Stimulated activated CD4-positive, alpha-beta T cell treated with anti-CD3 and anti-CD28 coated beads, Interleukin-1b, Interleukin-23, amount 100 ng/mL, for 24 hours (primary cell): ENCODE measurements at places on chromosomes 12 and 14.
A peak's percentile ranks its signal among the peaks of the same experiment; 100 is the strongest.

DNA sequence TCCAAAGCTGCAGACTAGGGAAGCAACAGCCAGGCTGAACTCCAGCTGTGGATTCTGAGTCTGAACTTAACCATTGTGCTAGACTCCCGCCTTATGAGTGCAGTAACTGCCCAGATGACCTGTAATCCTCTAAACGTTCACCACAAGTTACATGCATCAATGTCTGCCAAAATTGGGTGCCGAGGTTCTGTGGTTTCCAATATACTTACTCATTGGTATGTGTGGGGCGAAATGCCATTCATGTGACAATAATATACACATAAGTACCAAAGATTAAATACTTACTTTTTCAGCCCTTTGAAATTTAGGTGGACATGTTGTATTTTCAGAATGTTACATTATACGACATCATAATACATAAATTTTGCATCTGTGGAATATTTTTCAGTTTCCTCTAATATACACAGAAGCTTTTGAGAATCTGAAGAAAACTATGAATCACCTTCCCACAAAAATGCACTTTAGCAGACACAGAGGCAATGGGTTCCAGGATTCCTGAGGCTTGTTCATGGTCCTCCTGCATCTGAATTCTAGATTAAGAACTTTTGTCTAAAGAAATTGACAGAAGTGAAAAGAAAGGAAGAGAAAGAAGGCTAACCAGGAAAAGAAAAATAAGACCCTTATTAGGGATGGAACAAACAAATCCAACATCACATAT is 31.7 kb downstream of the GRIP1 start:
- no peak for DNase-seq

GRCh38 chr14:65927931-65928356 is 515.4 kb downstream of the FUT8 start:
- peak; percentile 67 for DNase-seq

- DNase-seq: no peak
Observed at GRCh38 chr12:92302041-92302829, 156.6 kb upstream of the BTG1 start.

DNA sequence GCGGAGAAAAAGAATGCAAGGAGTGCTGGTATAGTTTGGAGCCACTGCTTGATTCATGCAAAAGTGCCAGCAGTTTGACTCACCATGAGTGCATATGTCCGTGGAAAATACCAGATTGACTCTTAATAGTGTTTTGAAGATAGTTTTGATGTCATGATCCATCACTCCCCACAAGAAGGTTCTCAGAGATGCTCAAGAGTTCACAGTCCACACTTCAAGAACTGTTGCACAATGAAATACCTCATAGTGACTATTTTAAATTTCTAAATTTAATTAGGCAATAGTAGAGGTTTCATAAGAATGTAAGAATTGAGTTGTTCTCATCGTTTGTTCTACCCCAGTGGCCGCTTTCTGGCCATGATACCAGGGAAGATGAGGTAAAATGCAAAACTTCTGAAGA is 286.6 kb upstream of the RGS6 start:
- no peak for DNase-seq

DNA sequence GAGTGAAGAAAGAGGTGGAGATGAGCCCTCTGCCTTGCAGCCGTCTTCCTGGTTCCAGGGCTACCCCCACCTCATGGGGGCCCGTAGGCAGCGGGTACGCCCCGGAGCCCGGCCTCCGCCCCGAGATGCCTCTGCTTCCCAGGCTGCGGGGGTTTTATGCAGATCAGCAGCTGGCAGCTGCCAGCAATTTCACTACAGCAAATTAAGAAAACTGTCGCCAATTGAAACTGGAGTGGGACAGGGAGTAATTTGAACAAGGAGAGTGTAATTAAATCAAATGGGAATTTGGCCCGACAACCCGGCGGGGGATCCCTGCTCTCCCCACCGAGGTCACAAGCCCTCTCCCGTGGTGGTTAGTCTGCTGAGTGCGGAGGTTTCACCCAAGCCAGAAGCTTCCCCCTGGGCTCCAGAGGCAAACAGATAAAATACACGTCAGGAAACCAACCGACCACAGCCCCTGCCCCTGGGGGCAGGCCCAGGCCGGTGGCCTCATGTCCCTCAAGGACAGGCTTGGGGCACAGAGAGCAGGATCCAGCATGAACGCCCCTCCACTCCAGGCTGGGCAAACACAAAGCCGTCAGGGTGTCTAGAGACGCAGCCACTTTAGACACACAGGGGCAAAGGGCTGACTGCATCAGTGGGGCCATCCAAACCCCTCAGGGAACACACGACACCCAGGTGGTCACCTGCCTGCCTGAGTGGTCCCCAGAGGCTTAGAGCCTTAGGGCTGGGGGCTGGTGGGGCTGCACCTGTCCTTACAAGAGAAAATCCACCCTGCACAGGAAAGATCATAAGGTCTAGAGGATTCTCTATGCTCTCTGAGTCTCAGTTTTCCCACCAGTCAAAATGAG is 53.8 kb downstream of the TESC start:
- no peak for DNase-seq

GRCh38 chr14:104291123-104292000 is 153.0 kb downstream of the KIF26A start:
- no peak for DNase-seq

- no peak for DNase-seq
Observed at GRCh38 chr12:70971001-70971794, 50.7 kb upstream of the PTPRR start.

DNA sequence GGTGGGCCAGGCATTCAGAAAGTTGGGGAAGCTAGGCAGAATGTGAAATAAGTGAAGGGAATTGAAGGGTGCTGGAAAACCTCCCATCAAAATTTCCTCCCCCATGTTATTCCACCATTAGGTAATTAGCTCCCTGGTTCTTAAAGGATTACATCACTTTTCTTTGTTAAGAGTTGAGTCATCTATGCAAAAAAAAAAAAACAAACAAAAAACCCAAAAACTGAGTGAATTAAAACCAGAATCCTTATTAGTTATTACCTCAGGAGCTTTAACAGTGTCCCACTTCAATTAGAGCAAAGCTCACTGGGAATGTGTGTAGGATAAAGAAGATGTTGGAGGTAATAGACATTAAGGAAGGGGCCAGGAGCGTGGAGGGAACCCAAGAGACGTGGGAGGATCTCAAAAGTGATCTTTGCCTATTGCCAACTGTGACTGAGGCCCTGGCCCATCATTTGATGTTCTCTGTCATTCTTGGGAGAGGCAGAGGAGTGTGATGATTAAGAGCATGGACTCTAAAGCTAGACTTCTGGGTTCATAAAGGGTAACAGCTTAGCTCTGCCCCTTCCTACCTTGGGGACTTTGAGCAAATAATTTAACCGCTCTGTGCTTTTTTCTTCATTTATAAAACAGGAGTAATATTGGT is 364.7 kb downstream of the APAF1 start:
- DNase-seq: no peak

DNA sequence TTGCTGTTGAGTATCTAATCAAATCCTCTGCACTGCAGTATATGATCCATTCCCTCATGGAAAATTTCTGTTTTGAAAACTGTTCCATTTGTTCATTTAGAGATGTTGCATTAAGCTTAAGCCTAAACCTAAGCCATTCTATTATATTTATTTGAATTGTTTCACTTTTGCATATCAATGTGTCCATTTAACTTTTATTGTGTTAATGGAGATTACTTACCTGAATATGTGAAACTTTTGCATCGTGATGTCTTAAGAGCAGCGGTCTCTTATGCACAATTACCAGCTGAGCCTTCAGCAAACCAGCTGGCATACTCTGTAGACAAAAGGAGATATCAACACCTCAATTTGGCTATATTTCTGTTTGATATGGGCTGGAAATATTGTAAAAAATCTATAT is 922.5 kb upstream of the FBXO33 start:
- no peak for DNase-seq

GRCh38 chr14:26888592-26888991 is 290.8 kb upstream of the NOVA1 start:
- no peak for DNase-seq

- DNase-seq: no peak
Observed at GRCh38 chr14:24231263-24232120, 675 bp downstream of the NEDD8 start.

DNA sequence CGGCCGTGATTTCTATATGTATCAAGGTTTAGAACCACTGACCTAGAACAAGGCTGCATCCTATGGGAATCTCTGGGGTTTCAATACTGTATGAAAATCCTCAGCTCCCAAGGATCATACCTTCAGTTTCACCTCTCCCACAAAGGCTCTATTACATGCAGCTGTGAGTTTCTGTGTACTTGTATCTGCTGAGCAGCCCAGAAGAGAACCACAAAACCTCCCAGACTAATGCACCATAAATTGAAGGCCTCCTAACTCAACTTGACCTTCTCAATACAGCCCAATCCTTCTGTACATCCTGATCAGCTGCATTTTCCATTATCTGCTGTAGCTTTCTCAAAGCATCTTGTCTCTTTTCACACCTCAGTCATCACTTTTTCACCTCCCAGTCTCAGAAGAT is 5.4 kb upstream of the KCNH5 start:
- no peak for DNase-seq

- no peak for DNase-seq
Observed at GRCh38 chr14:73237219-73237785, at the start of gene PAPLN. TSS of gene PAPLN (plus strand) at chr14:73237506. CDS start at chr14:73239779, 2,273 bp downstream.

- DNase-seq: no peak
Observed at GRCh38 chr12:41288142-41288811, 100.2 kb downstream of the PDZRN4 start.

- no peak for DNase-seq
Observed at GRCh38 chr14:96060186-96060933, 21.2 kb downstream of the C14orf132 start.

- DNase-seq: no peak
Observed at GRCh38 chr12:110230655-110231054, 50.4 kb upstream of the ATP2A2 start.

DNA sequence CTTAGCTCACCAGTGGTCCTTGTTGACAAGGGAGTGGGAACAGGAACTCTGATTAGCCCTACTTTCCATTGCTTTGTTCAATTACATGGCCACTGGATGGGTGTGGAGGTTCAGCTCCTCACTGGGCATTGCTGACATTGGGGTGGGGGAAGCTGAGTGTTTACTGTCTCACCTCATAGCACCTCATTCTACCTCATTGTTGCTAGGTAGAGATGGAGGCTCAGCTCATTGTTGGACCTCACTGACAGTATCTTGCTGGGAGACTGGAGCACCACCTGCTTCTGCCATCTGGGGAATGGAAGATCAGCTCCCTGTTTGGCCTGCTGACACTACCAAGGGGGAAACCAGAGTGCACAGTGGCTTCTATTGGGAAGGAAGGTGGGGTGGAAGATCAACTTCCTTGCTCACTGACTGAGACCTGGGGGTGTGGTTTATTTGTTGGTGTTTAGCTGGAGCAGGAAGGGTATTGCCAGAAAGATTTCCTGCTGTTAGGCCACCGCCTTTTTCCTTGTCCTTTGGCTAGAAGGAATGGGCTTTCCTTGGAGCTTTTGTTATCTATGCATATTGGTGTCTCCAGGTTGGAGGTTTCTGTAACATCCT is 1.3 kb upstream of the OR4E2 start:
- no peak for DNase-seq

GRCh38 chr14:103535891-103536565 is 7.0 kb downstream of the TRMT61A start:
- DNase-seq: no peak

GRCh38 chr12:13039328-13039956 is 4.7 kb upstream of the FAM234B start:
- DNase-seq: no peak

GRCh38 chr14:24883576-24883975 is 166.4 kb downstream of the STXBP6 start:
- DNase-seq: no peak

DNA sequence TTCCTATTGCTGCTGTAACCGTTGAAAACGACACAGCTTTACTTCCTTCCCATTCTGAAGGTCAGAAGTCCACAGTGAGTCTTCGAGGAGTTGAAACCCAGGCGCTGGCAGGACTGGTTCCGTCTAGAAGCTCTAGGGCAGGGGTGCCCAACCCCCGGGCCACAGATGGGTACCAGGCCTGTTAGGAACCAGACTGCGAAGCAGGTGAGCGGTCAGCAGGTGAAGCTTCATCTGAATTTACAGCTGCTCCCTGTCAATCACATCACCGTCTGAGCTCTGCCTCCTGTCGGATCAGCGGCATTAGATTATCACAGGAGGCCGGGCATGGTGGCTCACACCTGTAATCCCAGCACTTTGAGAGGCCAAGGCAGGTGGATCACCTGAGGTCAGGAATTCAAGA is 12.6 kb upstream of the SFSWAP start:
- DNase-seq: no peak

DNA sequence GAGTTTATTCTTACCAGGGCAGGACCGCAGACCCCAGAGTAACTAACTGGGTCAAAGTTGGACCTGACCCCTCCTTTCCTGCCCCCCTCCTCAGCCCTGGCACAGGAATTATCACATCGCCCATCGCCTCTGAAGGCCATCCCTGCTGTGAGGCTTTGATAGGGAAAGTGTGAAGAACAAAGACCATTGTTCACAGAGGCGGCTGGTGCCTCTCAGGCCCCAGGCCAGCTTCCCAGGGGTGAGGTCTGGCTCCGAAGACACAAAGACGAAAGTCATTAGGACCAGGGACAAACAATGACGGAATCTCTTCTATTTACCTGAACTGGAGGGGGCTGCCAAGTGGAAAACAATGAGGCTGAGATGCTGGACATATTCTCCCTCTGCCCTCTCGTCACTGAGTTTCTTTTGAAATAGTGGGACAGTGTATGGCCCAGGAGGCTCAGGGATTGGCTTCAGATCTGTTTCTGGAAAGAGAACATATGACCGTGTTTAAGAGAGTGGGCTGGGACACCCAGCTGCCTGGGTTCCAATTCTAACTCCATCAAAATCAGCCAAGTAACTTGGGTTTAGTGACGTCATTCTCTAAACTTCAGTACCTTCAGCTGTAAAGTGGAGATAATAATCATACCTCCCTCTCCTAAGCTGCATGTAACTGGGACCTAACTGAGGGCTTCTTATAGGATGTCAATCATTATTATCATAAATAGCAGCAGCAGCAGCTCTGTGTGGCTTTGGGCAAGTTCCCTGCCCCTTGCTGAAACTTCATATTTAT is 769.4 kb downstream of the MED13L start:
- DNase-seq: no peak

GRCh38 chr12:127416796-127417195 is 850.2 kb upstream of the TMEM132C start:
- no peak for DNase-seq

DNA sequence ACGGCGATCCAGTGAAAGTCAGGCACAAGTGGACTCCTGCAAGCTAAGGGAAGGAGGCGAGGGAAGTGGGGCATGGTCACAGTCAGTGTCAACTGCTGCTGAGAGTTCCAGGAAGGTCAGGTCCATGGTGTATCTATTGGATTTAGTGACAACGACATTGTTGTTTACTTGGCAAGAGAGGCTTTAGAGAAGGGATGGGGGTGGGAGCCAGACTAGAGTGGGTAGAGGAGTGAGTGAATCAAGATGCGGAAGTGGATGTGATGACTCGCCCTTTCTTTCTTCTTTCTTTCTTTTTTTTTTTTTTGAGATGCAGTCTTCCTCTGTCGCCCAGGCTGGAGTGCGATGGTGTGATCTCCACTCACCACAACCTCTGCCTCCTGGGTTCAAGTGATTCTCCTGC is 12.5 kb downstream of the P2RX7 start:
- peak; percentile 21 for DNase-seq

DNA sequence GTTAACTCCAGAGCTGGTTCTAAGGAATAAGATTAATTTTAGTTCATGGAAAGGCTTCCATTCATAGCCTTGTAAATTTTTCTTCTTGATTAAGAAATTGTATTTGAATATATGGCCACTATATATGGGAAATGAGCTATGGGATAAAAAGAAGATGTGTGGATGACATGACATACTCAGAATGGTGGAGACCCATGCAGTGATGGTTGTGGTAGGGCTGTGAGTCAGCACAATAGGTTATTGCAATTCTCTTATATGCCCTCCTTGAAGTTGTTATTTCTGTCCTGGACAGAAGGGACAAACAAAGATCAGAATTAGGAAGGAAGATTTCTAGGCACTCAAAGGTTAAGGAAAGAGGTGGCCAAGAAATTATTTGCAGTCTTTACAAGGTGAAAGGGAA is 21.5 kb downstream of the RASSF9 start:
- no peak for DNase-seq
